ENCODE measurements at places on chromosomes 13 and 19.

DNA sequence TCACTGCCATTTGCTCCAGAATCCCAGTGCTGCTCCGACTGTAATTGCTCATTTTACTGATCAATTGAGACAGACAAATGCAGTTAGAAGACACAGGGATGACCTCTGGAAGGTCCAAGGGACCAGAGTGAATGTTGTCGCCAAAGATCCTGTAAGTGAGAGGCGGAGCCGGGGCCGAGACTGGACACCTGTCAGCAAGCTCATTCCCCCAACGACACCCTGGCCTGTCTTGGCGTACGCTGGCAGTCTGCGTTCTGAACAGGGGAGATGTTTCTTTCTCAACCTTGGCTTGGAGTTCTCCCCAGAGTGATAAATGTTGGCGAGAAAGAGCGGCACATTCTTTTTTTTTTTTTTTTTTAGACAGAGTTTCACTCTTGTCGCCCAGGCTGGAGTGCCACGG, 24.2 kb downstream of the GADD45B start:
- DNase-seq, result no peak

- DNase-seq, result no peak
Measured at GRCh38 chr13:92224052-92224821, 825.8 kb downstream of the GPC5 start.

DNA sequence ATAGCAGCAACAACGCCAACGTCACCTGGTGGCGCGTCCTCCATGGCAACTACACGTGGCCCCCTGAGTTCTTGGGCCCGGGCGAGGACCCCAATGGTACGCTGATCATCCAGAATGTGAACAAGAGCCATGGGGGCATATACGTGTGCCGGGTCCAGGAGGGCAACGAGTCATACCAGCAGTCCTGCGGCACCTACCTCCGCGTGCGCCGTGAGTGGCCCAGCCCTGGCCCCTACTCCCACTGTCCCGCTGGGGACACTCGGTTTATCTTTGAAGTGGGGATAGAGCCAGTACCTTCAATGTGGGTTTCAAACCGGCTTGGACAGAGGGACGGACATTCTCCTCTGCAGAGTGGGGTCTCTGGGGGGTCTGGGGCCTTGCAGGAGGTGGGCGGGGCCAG, 2.0 kb downstream of the CD79A start:
- no peak for DNase-seq

- DNase-seq, result no peak
Measured at GRCh38 chr13:108272333-108272732, 2.8 kb downstream of the TNFSF13B start.

DNA sequence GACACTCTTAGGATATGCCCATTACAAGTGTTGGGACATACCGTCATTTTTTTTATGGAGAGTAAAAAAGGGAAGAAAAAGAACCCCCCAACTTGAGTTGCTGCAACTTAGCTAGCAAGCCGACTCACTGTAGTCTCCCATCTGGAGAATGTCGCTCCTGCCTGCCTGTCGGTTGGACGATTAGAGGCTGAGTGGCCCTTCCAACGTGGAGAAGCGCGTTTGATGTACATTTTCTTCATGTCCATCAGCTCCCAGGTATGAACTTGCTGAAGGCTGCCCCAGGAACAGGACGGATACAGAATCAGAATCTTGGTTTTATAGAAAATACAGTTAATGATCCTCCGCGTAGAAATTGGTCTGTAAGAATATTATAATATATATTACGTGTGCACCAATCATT, 189.0 kb upstream of the SOX1 start:
- DNase-seq, result no peak

DNA sequence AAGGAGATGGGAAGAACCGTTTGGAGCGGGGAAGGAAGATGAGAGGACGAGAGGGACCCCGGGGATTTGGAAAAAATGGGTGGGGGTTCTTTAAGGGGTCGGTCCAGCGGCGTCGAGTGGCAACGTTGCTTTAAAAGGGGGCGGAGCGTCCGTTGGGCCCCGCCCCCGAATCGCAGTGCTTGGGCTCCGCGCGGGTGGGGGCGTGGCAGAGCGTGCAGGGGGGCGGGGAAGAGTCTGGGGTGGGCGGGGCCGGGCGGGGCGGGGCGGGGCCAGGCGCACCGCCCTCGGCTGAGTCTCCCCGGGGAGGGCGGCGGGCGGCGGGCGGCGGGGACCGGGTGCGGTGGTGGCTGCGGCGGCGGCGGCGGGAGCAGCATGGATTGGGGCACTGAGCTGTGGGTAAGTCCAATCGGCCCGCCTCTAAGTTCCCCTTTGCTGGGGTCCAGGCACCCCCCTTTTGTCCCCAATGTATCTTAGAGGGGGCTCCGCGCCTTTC, at the start of gene TRIP10:
Gene TRIP10 (plus strand): TSS at position 291 of the 493 bp plus-strand sequence. CDS start 82 bp downstream, at position 373.
- peak; percentile 58 for DNase-seq

GRCh38 chr19:10503002-10503789, at the start of gene KEAP1:
Gene KEAP1, minus strand, starts transcription at chr19:10503356. Its CDS starts 3,323 bp downstream, at chr19:10500033.
- peak; percentile 62 for DNase-seq

DNA sequence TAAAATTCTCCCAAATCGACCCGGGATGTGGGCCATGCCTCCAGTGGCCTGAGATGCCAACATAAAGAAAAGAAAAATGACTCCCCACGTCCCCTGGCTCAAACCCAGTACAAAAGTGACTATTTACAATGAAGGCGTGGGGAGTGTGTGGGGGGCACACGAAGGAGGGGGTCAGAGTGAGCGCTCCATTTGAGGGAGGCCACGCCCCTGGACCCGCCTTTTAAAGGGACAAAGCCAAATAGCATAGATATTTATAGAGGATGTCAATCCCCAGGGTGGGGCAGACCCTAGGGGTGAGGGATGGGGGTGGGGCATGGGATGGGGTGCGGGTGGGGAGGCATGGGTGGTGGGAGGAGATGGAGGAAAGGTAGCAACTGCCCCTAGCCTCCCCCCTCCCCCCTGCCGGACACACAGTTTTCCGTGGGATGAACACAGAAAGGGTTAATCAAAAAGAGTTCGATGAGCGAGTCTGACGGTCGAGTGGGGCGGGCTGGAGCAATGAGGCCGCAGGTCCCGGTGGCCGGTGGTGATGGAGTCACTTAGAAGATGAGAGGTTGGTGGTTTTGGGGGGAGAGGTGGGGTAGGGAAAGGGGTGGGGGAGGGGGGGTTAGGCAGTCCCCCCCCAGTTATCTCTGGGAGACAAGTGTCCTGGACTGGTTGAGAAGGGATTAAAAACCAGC, 20.1 kb upstream of the NANOS2 start:
- DNase-seq, result no peak

GRCh38 chr19:50313812-50314536, 15.2 kb downstream of the KCNC3 start:
- no peak for DNase-seq

DNA sequence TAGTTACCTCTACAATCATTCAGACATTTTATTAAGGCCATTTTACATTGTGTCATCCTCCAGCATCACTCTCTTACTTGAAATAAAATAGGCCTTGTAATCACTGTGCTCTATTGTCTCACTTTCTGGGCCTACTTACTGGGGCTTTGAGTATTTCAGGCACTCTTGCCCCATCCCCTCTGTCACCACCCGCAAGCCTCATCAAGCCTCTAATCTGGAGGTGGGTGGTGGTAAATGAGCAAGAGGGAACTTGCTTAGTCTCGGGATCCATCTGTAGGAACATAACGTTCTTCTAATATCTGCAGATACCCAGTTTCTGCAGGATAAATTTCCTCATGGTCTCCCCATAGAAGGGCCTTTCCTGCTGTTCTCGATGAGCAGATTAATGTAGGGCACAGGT, 19.4 kb upstream of the GPR18 start:
- no peak for DNase-seq

DNA sequence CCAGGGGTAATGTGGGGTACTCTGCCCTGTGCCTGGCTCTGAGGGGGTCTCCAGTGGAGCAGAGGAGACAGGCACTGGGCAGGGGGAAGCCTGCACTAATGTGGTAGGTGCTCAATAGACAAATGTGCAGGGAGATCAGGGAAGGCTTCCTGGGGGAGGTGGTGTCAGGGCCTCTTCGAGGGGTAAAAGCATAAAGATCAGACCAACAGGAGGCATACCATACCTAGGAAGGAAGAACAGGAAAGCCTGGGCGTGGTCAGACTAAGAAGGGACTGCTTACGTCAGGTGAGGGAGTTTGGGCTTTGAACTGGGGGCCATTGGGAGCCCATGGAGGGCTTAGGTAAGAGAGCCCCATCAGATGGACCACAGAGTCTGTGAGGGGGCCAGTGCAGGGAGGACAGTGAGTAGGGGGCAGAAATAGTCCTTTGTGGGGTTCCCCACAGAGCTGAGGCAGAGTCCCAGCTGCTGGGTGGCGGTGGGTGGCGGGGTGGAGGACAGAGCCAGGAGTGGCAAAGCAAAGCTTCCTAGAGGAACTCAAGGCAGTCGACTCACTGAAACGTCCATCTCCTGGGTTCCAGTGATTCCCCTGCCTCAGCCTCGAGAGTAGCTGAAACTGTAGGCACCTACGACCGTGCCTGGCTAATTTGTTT, 8.8 kb downstream of the PRR36 start:
- no peak for DNase-seq

- no peak for DNase-seq
Measured at GRCh38 chr13:47216176-47216822, 319.4 kb upstream of the HTR2A start.

- DNase-seq, result peak; percentile 64
Measured at GRCh38 chr19:15563325-15563794, 51.7 kb upstream of the CYP4F8 start.

GRCh38 chr13:80161896-80162295, 179.0 kb downstream of the SPRY2 start:
- no peak for DNase-seq

DNA sequence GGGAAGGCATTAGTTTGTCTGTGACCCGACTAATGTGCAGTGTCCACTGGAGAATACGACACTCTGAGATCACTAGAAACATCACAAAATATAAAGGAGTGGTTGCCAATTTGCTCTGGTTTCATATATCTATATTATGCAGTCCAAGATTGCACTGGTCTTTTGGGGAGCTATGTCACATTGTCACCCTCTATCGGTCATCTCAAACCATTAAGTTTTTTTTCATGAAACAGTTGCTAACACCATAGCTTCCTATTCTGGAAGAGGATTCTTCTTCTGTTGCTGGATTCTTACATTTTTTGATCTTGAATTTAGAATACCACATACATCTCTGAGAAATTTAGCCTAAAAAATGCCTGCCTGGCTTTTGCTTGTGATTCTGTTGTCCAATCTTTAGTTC, 168.6 kb downstream of the LACC1 start:
- DNase-seq, result no peak

DNA sequence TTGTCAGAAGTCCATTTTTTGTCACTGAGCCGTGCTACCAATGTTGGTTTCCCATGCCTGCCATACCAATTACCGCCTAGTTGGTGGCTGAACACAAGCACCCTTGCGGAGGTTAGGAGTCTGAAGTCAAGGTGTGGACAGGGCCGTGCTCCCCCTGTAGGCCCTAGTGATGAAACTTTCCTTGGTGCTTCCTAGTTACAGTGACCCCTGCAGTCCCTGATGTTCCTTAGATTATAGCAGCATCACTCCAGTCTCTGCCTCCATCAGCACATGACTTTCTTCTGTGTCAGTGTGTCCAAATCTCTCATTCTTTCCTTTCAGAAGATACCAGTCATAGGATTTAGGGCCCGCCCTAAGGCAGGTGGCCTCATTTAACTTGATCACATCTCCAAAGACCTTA, 99.0 kb downstream of the MYO16 start:
- no peak for DNase-seq

- no peak for DNase-seq
Measured at GRCh38 chr13:41216160-41216559, 21.8 kb upstream of the KBTBD7 start.

GRCh38 chr19:10269333-10270179, 1.4 kb upstream of the ICAM1 start:
- peak; percentile 66 for DNase-seq

DNA sequence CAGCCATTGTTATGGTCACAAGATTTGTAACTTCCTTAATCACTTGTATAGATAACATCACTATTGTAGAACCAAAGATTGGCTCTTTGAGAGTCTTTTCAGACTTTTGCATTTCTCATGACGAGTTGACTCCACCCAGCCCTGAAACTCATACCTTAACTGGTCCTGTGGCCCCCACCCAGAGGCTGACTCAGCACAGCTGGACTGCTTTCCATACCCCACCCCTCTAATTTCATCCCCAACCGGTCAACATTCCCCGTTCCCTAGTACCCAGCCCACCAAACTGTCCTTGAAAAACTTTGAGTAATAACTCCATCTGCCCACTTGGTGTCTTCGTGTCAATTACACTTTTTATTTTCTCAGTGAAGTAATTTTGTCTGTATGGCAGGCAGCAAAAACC, 32.1 kb upstream of the SLITRK1 start:
- no peak for DNase-seq

DNA sequence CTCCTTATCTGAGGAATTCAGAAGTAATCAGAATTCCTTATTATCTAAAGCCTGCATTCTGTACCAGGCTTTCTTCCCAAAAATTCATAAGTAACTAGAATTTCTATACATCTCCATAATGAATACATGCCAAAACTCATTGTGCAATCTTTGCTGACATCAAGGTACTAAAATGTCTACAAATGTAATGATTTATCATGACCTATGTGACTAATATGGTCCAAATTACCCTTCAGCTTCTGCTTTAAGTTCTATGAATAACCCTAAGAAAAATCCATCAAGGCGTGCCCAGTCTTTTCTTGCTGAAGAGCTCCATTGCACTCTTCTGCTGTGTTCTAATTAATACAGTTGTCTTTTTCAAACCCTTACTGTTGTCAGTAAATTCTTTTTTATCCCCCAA, 58.5 kb upstream of the SLITRK1 start:
- no peak for DNase-seq

- no peak for DNase-seq
Measured at GRCh38 chr13:79466872-79467271, 14.1 kb upstream of the NDFIP2 start.

- DNase-seq, result no peak
Measured at GRCh38 chr19:18972301-18972811, 31.3 kb upstream of the HOMER3 start.

- no peak for DNase-seq
Measured at GRCh38 chr13:67440236-67440975, 210.3 kb upstream of the PCDH9 start.
